Endothelial cell (in vitro differentiated cells): ENCODE measurements at places on chromosomes 7 and 10. TPM values are rescaled to one million over a fixed set of nuclear protein-coding genes. Genes with fewer than 3 reads are reported as not detected.

TUBB8 gene
- 0.69 TPM for total RNA-seq

RNF148 gene
- 1.6 TPM for total RNA-seq

GRCh38 chr10:129417870-129418269 lies 49.2 kb upstream of the MGMT start:
- DNase-seq: no peak
- H3K27ac ChIP-seq: peak overlapping the region; percentile 52
- peaks cover 28% of the 10 kb centered on the region for H3K4me1 ChIP-seq
- no peaks in the 10 kb centered on the region for H3K27me3 ChIP-seq
- H3K36me3 ChIP-seq: no peaks in the 10 kb centered on the region
- no peak overlapping the region for H3K4me3 ChIP-seq

GRCh38 chr7:152149363-152149762 lies 123.9 kb downstream of the GALNT11 start:
- H3K36me3 ChIP-seq: peaks cover 41% of the 10 kb centered on the region
- no peak for DNase-seq
- H3K4me3 ChIP-seq: peak overlapping the region; percentile 10
- no peaks in the 10 kb centered on the region for H3K27me3 ChIP-seq
- H3K4me1 ChIP-seq: peaks cover 11% of the 10 kb centered on the region

DNA sequence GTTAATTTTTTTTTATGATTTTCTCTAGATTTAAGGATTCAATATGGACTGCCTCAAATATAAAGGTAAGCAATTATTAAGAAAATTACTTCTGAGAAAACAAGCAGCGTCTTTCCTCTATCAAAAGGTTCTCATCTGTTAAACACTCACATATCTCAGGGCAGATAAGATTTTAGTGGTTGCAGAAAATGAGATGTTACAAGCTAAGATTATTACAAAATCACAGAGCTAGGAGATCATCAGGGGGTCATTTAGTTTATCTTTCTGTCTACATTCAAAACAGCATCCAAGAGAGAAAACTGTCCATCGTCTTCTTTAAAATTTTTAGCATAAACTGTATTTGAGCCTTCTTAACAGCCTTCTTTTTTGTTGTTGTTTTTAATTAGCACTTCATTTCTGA lies 29.1 kb upstream of the RHOBTB1 start:
- H3K27me3 ChIP-seq: peaks cover 4% of the 10 kb centered on the region
- DNase-seq: no peak
- H3K27ac ChIP-seq: no peak overlapping the region
- no peak overlapping the region for H3K4me3 ChIP-seq
- H3K36me3 ChIP-seq: no peaks in the 10 kb centered on the region

- H3K36me3 ChIP-seq: peaks cover 26% of the 10 kb centered on the region
- H3K27me3 ChIP-seq: peaks cover 11% of the 10 kb centered on the region
- H3K4me3 ChIP-seq: peak overlapping the region; percentile 12
These were observed 37.5 kb downstream of the MEST start for GRCh38 chr7:130529417-130529816.

PDK4 gene
- 0.23 TPM for total RNA-seq

- DNase-seq: no peak
- peaks cover 4% of the 10 kb centered on the region for H3K36me3 ChIP-seq
- no peak overlapping the region for H3K4me3 ChIP-seq
These were observed 39.1 kb downstream of the MTPN start for GRCh38 chr7:135938086-135938485.

- no peak overlapping the region for H3K4me3 ChIP-seq
- no peak overlapping the region for H3K27ac ChIP-seq
- peaks cover 10% of the 10 kb centered on the region for H3K36me3 ChIP-seq
- no peak for DNase-seq
- peaks cover 4% of the 10 kb centered on the region for H3K27me3 ChIP-seq
- no peaks in the 10 kb centered on the region for H3K4me1 ChIP-seq
These were observed 33.6 kb upstream of the BTBD16 start for GRCh38 chr10:122237331-122237990.

DNA sequence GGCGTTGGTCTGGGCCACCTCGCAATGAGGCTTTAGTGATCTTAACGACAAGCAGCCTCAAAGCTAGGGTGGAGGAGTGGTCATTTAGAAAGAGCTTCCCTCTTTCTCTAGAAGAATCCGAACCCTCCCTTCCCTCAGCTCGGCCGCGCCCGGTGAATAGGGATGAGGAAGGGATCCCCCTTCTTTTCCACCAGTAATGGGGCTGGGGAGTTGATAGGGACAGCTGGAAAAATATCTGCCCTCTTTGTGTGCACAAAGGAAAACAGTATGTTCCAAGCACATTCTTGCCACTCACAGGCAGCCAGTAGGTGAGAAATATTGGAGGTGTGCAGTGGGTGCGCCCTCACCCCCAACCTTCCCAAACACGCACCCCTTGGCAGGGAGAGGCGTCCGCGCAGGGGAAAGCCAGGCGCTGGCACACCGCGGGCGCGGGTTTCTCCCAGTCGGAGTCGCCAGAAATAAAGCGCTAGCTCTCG lies 6.5 kb downstream of the DLX5 start:
- no peaks in the 10 kb centered on the region for H3K36me3 ChIP-seq
- H3K4me1 ChIP-seq: peaks cover 49% of the 10 kb centered on the region
- DNase-seq: no peak
- no peak overlapping the region for H3K4me3 ChIP-seq
- H3K27me3 ChIP-seq: peaks cover 41% of the 10 kb centered on the region

ITPRID1 gene
- not detected for total RNA-seq

DNA sequence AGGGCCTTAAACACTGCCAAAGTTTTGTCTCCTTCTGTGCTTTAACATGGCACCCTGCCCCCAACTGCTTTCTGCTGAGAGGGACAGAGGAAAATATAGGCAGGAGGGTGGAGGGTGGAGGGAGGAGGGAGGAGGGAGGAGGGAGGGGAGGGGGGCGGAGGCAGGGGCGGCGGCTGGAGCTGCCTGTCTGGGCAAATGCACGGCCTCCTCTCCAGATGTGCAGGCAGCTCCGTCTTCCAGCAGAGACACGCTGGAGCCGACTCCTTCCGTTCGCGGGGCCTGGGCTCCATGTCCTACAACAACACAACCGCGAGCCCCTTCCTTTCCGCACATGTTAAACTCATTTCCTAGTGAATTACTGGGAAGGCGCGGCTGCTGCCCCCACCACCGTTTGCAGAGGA lies 14.2 kb downstream of the EBF3 start:
- H3K4me3 ChIP-seq: no peak overlapping the region
- H3K36me3 ChIP-seq: no peaks in the 10 kb centered on the region
- peaks cover 27% of the 10 kb centered on the region for H3K4me1 ChIP-seq
- H3K27me3 ChIP-seq: peaks cover 6% of the 10 kb centered on the region

TCAF2 gene
- 0.38 TPM for total RNA-seq

DNA sequence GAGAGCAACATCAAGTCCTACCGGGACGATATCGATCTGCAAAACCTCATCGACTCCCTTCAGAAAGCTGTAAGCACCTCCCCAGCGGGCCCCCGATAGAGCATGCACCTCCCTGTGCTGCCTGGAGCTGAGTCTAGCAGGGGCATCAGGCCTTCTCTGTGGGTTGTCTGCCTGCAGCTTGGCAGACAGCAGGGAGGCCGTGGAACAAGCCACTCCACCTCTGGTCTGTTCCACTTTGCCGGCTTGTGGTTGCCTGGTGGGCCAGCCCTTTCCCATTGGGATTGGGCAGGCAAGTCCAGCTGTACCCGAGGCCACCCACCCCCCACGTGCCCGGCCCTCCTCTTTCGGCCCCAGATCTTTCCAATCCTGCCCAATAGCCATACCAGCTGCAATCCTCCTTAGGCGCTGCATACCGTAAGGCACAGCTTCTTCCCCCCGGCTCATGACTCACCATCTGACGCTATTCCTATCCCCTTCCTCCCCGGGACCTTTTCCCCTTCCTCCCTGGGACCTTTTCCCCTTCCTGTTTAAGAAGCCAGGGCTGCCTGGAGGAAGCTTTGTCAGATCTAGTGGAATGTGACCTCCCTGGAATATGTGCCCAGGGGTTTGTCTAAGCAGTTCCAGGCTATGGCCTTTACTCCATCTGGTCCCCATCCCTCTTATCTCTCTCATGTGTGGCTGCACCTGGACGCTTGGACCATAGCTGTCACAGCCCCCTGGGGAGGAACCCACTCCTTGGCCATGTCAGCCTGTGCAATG lies 28.1 kb upstream of the SH2D4B start:
- H3K27ac ChIP-seq: peak overlapping the region; percentile 92
- H3K4me3 ChIP-seq: peak overlapping the region; percentile 60
- no peaks in the 10 kb centered on the region for H3K27me3 ChIP-seq
- peaks cover 42% of the 10 kb centered on the region for H3K36me3 ChIP-seq
- peak; percentile 58 for DNase-seq

GRCh38 chr10:47278720-47279119 lies 21.3 kb upstream of the GDF10 start:
- DNase-seq: no peak
- no peak overlapping the region for H3K27ac ChIP-seq
- H3K36me3 ChIP-seq: no peaks in the 10 kb centered on the region
- no peak overlapping the region for H3K4me3 ChIP-seq
- H3K4me1 ChIP-seq: peaks cover 8% of the 10 kb centered on the region

ENTPD7 gene
- total RNA-seq: 16.5 TPM

DNA sequence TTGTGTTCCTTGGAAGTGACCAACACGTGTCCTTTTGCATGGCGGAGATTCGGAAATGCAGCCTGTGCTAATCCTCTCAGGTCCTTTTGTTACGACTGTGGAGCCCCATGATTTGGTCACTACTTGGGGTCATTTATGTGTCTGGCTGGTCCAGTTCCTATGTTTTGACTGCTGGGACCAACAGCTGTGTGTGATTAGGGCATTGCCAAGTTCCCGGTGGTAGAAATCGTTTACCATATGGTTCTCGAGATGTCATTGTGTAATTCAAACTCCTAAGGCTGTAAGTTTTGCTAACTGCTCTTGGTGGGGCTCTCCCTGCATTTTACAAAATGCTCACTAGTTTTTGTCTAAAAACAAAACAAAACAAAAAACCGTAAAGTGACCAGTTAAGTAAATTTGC lies 62.0 kb downstream of the CCNY start:
- H3K27me3 ChIP-seq: peaks cover 6% of the 10 kb centered on the region
- H3K27ac ChIP-seq: peak overlapping the region; percentile 27
- peaks cover 5% of the 10 kb centered on the region for H3K36me3 ChIP-seq
- no peak overlapping the region for H3K4me3 ChIP-seq
- H3K4me1 ChIP-seq: peaks cover 64% of the 10 kb centered on the region

GRCh38 chr10:1114719-1115606 lies 58.8 kb downstream of the WDR37 start:
- H3K4me1 ChIP-seq: peaks cover 10% of the 10 kb centered on the region
- H3K27me3 ChIP-seq: peaks cover 6% of the 10 kb centered on the region
- no peak for DNase-seq
- H3K36me3 ChIP-seq: peaks cover 42% of the 10 kb centered on the region

FFAR4 gene
- not detected for total RNA-seq

TMEM248 gene
- total RNA-seq: 97.7 TPM
